ENCODE measurements at places on chromosomes 2 and 18.

GRCh38 chr18:22946846-22947245 is 13.7 kb downstream of the RBBP8 start:
- no peak for DNase-seq

DNA sequence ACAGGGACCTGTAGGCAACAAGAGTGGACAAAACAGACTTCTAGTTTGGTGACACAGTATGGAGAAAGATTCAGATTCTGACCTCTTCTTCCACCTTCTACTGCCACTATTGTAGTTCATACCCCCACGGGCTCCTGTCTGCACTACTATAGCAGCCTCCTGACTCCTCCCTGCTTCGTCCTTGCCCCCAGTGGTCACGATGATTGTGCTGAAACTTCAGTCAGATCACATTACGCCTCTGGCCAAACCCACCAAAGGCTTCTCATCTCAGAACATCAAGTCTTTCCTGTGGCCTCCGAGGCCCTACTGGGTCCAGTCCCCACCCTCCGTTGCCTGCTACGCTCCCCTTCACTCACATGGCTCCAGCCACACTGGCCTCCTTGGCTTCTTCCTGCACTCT is 147.6 kb downstream of the CYP26B1 start:
- DNase-seq, result no peak

DNA sequence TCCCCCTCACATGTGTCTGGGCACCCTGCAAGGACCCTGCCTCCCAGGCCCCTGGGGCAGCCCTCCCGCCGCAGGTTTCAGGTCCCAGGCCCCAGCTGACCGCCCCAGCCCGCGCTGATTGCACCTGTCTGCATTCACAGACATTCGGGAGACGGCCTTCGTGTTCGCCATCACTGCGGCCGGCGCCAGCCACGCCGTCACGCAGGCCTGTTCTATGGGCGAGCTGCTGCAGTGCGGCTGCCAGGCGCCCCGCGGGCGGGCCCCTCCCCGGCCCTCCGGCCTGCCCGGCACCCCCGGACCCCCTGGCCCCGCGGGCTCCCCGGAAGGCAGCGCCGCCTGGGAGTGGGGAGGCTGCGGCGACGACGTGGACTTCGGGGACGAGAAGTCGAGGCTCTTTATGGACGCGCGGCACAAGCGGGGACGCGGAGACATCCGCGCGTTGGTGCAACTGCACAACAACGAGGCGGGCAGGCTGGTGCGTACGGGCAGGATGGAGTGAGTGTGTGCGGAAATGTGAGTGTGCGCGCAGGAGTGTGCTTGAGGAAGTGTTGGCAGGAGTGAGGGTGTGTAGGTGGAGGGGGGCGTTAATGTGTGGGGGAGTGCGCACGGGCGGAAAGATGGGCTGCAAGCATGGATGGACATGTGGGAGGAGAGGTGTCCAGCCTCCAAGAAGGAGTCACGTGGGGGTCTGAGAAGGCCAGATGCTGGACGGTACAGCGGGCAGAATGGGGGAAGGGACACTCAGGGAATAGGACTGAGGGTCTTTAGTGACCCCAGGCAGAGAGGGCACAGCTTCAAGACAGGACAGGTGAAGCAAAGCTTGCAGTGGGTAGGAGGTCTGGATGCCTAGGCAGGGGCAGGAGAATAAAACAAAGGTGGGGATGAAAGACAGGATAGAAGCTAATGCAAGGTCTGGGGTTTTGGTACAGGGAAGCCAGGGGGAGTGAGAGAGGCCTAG is 9.0 kb upstream of the WNT10A start:
- no peak for DNase-seq

DNA sequence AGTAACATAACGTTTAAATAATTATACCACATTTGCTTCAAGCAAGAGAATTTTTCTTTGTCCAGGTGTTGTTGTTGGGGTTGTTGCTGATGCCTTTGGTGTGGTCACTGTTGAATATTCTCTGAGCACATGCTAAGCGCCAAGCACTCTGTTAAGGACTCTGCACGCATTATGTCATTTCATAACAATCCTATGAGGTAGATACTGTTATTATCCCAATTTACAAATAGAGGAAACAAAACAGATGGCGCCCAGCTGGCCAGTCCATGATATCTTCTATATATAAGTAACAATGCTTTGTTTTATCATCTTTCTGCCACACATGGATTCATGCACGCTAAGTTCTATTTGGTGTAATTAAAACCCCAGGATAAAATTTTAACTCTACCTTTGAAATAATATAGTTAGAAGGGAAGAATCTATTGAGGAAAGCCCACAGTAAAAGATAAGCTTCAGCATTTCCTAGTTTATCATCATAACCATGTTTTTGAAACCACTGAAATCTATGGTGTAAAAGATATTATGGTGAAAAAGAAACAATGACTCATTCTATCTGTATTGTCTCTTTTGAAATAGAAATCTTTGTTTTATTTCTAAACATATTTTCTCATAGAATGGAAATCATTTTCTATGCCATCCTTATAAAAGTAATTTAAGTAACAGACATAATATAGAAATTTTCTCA is 199.7 kb downstream of the PID1 start:
- DNase-seq, result no peak

DNA sequence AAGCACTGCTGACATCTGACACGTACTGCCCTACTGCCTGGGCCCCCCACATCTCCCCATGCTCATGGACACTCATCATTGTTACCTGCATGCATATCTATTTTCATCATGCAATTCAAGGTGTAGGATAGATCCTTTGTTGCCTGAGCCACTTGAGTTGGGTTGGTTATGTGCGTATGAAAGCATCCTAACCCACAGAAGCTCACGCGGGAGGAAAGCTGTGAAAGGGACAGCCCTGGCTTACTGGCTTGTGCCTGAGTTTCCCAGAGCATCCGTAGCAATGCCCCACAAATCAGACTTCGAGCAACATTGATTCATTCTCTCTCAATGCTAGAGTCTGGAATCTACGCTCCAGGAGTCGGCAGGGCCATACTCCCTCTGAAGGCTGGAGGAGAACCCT is 285.5 kb downstream of the PHLPP1 start:
- DNase-seq, result no peak

DNA sequence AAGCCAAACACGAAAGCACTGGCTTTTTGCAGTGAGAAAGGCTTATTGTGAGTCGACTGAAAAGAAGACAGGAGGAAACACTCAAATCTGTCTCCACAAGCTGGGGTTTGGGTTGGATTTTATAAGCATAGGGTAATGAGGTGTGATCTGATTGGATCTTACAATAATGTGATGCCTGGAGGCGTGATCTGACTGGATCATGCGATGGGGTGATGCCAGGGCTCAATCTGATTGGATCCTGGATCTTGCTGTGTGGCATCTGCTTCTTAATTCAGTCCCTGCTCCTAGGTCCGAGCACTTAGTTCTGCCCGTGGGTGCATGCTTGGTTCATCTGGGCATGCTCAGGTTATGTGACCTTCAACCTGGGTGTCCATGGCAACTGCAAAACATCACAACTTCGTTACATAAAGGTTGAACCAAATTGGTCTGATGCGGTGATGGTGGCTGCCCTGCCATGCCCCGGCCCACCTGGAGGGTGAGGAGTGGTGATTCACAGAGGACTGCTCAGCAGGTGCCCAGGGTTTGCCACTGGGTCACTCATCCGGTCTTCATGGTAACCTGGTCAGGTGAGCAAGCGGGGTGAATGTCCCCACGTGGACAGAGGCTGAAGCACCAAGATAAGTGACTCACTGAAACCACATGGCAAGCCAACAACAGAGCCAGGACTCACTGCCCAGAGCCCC is 111.0 kb downstream of the KCNF1 start:
- DNase-seq, result peak; percentile 44

- DNase-seq, result no peak
These were observed 71.5 kb downstream of the THADA start for GRCh38 chr2:43524177-43524965.

- DNase-seq, result no peak
These were observed 201.5 kb downstream of the SMAD2 start for GRCh38 chr18:47728921-47729320.
